Glomerular endothelial cell (primary cell): ENCODE measurements at places on chromosomes 11 and 22. TPM values are rescaled to one million over a fixed set of nuclear protein-coding genes. Genes with fewer than 3 reads are reported as not detected.

DNA sequence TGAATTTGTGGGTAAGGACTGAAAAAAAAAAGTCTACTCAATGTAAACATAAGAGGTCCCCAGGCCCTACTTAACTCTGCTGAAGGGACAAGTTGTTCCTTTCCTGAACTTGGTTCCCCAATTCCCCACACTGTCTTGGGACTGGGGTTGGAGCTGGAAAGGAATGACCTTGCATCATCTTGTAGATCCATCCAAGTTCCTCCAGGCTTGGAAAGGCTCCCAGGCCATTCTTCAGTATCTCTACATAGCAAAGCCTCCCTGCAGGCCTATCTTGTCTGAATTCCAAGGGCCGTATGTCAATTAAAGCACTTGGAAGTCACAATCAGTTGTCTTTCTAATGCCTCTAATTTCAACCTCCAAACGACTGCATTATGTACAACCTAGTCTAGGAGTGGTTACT is 361.2 kb downstream of the TMEM135 start:
- no peak for DNase-seq

KCNK4 gene
- not detected in 2 replicates for total RNA-seq

FAM118A gene
- total RNA-seq: 17.5 and 58.9 TPM in 2 replicates

- DNase-seq: no peak
These were observed 26.5 kb upstream of the ATXN10 start for GRCh38 chr22:45645150-45645525.

OR51E1 gene
- not detected in 2 replicates for total RNA-seq

DNA sequence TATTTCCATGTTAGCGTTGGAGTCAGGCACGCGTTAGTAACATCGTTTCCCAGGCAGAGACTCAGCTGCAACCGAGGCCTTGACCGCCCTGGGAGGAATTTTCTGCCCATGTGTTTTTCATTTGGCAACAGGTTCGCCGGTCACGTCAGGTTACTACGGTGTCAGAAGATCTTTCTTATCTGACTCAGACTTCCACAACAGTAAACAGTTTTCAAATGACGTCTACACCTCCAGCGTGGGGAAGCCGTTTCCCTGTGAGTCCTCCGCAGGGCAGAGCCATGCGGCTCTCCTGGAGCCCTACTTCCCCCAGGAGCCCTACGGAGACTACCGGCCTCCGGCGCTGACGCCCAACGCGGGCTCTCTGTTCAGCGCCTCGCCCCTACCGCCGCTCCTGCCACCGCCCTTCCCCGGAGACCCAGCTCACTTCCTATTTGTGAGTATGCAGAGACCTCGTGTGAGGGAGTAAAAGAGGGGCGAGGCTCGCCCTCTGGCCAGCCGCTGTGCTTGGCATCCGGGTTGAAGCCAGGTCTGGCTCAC is 14.3 kb upstream of the POU2AF3 start:
- DNase-seq: no peak

DNA sequence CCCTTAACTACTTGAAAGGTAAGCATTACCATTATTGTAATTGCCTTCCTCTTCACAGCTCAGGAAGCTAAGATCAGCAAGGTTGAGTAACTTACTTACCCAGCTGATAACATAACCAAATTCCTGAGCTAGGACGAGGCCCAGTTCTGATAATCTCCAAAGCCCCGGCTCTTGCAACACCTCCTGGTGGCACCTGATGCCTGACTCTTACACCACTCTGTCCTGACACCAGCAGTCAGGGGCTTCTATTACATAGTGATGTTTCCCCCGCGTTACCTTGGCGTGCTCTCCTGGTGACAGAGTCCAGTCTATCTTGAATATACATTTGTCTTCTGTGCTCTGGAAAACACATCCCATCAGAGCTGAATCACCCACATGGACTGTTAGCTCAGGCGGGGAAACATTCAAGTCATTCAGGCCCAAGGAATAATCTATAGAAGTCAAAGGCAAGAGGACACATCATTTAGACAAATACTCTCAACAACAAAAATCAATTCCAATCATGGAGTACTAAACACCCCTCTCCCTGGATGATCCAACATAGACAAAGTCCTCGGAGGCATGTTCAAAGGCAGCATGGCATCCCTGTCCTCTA is 12.6 kb downstream of the JAML start:
- DNase-seq: no peak

- DNase-seq: no peak
These were observed 9.4 kb downstream of the PLAAT2 start for GRCh38 chr11:63553759-63554158.

CD3E gene
- not detected in 2 replicates for total RNA-seq

DNA sequence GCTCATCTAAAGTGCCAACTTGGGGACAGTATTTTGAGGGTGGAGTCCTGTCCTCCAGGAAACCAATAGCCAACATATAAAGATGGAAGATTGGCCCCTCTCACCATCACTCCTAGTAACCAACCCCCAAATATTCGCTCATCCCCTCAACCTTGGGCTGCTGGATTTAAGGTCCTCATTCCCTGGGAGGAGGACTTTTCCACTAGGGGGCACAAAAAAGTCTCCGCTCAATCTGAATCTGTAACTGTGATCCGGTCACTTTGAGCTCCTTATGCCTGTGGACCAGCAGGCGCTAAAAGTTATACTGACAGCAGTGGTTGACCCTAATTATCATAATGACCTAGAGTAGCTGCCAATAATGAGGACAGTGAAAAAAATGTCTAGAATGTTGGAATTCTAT is 20.5 kb upstream of the CLPB start:
- DNase-seq: no peak

- no peak for DNase-seq
These were observed 385.0 kb downstream of the INSC start for GRCh38 chr11:15499674-15500073.

ANKK1 gene
- 0.12 TPM in 1 of 2 replicates, not detected in the other for total RNA-seq

TPBGL gene
- total RNA-seq: 1.3 and 1.6 TPM in 2 replicates

DNA sequence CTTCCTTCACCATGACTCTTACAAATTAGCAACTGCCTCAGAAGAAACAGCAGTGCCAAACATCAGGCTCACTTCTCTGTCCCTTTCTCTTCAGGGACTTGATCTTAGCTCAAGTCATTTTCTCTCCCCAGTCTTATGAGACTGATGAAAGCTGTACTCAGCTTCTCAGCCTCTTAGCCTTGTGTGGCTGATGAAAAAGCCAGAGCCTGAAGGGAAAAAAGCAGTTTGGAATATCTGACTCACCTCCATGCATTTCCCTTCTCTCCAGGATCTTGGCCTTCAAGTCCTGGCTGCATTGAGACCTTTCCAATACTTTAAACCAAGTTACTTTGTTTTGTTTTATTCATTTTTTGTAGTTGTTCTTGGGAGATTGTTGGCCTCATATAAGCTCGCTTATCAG is 195.9 kb downstream of the SPON1 start:
- DNase-seq: no peak

DNA sequence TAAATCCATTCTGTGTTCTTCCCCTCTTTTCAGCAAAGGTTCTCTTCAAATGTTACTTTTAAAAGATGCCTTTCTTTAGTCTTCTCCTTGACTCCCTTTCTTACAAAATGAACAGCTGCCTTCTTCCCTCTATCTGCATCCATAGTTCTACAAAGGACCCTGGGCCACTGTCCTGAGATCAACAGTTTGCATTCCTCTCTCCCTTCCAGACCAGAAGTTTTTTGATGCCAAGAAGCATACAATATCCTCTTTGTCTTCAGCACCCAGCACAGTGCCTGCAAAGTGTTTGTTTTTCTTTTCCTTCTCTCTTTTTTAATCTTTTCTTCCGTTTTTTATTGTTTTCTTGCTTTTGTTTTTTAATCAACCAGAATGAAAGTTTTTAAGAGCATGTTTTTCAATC is 183.5 kb upstream of the SNX19 start:
- no peak for DNase-seq

GRCh38 chr11:6273188-6273587 is 13.6 kb downstream of the CCKBR start:
- no peak for DNase-seq

DNA sequence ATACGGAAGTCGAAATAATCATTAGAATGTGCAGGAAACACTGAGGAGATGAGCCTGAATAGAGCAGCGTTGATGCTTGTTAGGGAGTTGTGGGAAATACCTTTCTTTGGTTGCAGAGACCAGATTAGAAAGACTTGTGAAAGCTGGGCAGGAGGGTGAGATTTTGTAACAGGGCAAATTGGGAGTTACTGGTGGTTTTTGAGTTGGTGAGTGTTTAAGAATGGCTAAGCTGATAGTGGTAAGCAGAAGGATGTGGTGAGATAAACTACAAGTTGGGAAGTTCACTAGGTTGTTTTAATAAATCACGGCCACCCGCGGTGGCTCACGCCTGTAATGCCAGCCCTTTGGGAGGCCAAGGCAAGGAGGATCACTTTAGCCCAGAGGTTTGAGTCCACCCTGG is 34.4 kb downstream of the MCAM start:
- DNase-seq: no peak
